Smooth muscle cell of the umbilical artery (primary cell): ENCODE measurements at places on chromosomes 2 and 18. TPM values are rescaled to one million over a fixed set of nuclear protein-coding genes. Genes with fewer than 3 reads are reported as not detected.

EIF2AK2 gene
- total RNA-seq, result 30.9 and 52.0 TPM in 2 replicates

CPS1 gene
- 7.4 and 8.5 TPM in 2 replicates for total RNA-seq

TMEM18 gene
- total RNA-seq, result 17.4 and 24.9 TPM in 2 replicates

DUSP2 gene
- total RNA-seq, result 3.0 and 4.2 TPM in 2 replicates

SLC30A3 gene
- total RNA-seq, result 0.09 TPM in 1 of 2 replicates, not detected in the other

AP1S3 gene
- 8.0 and 12.6 TPM in 2 replicates for total RNA-seq

PDE11A gene
- total RNA-seq, result 0.30 and 2.2 TPM in 2 replicates

HTR2B gene
- 0.51 and 2.1 TPM in 2 replicates for total RNA-seq

SOWAHC gene
- total RNA-seq, result 7.4 and 11.1 TPM in 2 replicates

ATOH8 gene
- 4.7 and 15.4 TPM in 2 replicates for total RNA-seq
